ENCODE measurements at places on chromosomes 2 and 18. TPM values are rescaled to one million over a fixed set of nuclear protein-coding genes. Genes with fewer than 3 reads are reported as not detected.

The REG3G gene
- total RNA-seq, result not detected

The CIB4 gene
- total RNA-seq, result not detected

The ACADL gene
- 0.83 TPM for total RNA-seq

The CCDC88A gene
- 30.4 TPM for total RNA-seq

The UNC80 gene
- under 0.01 TPM for total RNA-seq

The ANKRD29 gene
- total RNA-seq, result 0.60 TPM

The CNTNAP5 gene
- total RNA-seq, result not detected

The GALNT1 gene
- 36.2 TPM for total RNA-seq

The GALNT14 gene
- total RNA-seq, result 0.12 TPM

The PHOSPHO2 gene
- 1.2 TPM for total RNA-seq

The ACMSD gene
- total RNA-seq, result not detected

The EGR4 gene
- total RNA-seq, result not detected

The ANKRD62 gene
- total RNA-seq, result not detected

The SERPINB12 gene
- not detected for total RNA-seq

The SLC30A3 gene
- total RNA-seq, result 0.38 TPM

The GALNT3 gene
- 0.08 TPM for total RNA-seq

The CXCR4 gene
- 6.6 TPM for total RNA-seq

The CFAP65 gene
- total RNA-seq, result not detected

The GULP1 gene
- total RNA-seq, result 17.1 TPM

The SULT1C4 gene
- total RNA-seq, result not detected

The MYL1 gene
- total RNA-seq, result not detected

The GALR1 gene
- under 0.01 TPM for total RNA-seq

The MARCO gene
- total RNA-seq, result not detected

The SLC23A3 gene
- 2.5 TPM for total RNA-seq

The RETREG2 gene
- 41.6 TPM for total RNA-seq

The TLX2 gene
- total RNA-seq, result not detected
